ENCODE measurements at places on chromosomes 5 and 9. TPM values are rescaled to one million over a fixed set of nuclear protein-coding genes. Genes with fewer than 3 reads are reported as not detected.

FAM81B gene
- total RNA-seq, result not detected

GDA gene
- total RNA-seq, result 2.4 TPM

GRCh38 chr9:70466976-70467561 lies 52.6 kb upstream of the KLF9 start:
- no peak for DNase-seq

DNA sequence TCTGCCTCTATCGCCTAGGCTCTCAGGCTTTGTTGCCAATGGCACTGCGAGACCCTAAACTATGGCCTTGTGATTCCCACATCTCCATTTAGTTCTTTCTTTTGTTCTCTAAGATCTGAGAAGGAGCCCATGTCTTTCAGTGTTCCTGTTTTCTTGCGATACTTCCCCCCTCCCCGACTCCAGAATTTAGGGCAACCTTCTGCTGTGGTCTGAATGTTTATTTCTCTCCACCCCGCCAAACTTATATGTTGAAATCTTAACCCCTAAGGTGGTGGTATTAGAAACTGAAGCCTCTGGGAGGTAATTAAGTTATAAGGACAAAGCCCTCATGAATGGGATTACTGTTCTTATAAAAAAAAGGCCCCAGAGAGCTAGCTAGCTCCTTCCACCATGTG lies 6.4 kb downstream of the TMC1 start:
- DNase-seq, result no peak

- peak; percentile 92 for DNase-seq
Measured at GRCh38 chr5:72847989-72848473, 31.6 kb downstream of the TNPO1 start.

DNA sequence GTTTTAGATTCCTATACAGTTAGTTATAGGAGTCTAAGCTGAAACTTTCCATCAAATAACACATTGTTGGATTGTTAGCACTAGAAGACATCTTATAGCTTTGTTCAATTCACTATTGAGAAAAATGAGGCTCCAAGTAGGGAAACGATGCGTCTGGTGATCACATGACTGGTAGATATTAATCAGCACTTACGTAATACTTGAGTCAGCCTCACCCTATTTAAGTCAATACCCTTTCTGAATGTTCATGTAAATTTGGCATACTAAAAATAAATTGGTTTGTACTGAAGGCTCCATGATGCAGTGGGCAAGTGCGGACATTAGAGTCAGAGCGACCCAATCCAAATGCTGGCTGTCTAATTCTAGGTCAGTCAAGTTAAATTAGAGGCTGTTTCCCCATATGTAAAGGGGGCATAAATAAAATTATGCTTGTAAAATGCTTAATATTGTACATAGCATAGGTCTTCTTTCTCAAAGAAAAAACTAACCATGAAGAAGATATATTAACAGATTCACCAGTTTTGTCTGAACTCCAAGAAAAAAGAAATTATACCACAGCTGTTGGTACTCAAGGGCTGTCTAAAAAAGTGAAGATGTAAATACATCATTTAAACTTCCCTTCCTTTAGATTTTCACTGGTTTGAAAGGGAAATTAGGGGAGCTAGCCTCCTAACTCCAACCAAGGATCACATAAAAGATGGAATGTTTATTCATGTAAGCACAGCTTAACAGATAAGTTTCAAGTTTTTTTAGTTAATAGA lies 406.6 kb upstream of the TLE4 start:
- no peak for DNase-seq

GRCh38 chr9:127754099-127755060 lies 19.3 kb upstream of the TOR2A start:
- DNase-seq, result no peak

FRMPD1 gene
- 0.67 TPM for total RNA-seq

GRCh38 chr5:142141463-142141862 lies 32.9 kb downstream of the NDFIP1 start:
- no peak for DNase-seq

- DNase-seq, result no peak
Measured at GRCh38 chr9:84375954-84376353, 35.4 kb upstream of the SLC28A3 start.

SLC12A2 gene
- 96.6 TPM for total RNA-seq

DNA sequence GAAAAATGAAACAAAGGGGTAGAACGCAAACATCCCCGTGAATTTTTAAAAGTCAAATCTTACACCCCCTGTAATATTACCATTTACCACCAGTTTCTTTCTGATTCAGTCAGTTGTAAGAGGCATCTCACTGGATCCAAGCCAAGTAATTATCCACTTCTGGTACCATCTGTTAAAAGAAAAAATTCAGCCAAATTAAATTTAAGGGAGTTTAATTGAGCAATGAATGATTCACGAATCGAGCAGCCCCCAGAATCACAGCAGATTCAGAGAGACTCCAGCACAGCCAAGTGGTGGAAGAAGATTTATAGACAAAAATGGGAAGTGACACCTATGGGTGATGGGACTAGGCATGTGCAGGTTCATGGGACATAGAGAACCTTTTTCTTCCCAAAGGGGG lies 29.9 kb upstream of the MTMR12 start:
- no peak for DNase-seq

GRCh38 chr9:94287877-94288513 lies 28.9 kb downstream of the ZNF169 start:
- DNase-seq, result no peak

DNA sequence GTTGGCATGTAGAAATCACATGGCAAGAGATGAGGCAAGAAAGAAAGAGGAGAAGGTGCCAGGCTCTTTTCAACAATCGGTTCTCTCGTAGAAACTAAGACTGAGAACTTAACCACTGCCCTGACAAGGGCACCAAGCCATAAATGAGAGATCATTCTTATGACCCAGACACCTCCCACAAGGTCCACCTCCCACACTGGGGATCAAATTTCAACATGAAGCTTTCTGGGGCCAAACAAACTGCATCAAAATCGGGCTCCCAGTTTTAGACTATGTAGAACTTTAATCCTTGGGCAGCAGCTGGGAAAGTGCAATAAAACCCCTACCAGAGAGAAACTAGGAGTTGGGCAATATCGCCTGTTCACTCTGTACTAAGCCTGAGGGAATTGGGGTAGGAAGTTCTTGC lies 150.2 kb upstream of the CCDC152 start:
- DNase-seq, result no peak

DNA sequence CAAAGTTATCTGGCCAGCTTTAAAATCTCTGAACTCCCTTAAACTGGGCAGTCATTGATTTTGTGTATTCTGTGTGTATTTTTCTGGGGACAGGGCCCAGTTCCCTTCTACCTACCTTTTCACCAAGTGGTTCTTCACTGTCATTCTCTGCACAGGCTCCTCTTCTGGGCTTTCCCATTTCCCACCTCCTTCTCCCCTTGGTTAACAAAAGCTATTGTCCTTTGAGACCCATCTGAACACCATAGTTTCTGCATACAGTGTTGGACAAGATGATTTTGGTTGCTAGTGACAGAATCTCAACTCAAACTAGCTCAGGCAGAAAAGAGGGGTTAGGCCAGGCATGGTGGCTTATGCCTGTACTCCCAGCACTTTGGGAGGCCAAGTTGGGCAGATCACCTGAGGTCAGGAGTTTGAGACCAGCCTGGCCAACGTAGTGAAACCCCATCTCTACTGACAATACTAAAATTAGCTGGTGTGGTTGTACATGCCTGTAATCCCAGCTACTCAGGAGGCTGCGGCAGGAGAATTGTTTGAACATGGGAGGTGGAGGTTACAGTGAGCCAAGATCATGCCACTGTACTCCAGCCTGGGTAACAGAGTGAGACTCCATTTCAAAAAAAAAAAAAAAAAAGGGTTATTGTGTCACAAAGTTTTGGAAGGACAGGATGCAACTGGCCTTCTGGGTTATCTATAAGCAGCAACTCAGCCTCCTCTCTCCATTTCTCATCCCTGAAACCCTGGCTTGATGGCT lies 31.0 kb upstream of the ANKRD34B start:
- no peak for DNase-seq

- no peak for DNase-seq
Measured at GRCh38 chr5:134749415-134749814, 9.2 kb upstream of the DDX46 start.

- no peak for DNase-seq
Measured at GRCh38 chr5:58545912-58546311, 37.0 kb upstream of the RAB3C start.

DNA sequence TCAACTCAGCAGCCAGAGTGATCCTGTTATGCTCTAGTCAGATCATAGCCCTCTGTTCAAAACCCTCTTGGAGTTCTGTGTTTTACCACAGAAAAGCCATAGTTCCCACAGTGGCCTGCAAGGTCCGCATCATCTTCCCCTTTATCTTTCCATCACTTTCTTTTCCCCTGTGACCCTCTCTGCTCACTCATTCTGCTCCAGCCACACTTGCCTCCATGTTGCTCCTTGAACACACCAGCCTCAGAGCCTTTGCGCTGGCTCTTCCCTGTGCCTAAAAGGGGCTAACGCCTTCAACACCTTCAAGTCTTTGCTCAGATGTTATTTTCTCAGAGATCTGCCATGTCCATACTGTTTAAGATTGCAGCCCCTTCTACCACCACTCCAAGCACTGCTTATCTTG lies 26.3 kb downstream of the CSF2 start:
- DNase-seq, result no peak

- DNase-seq, result no peak
Measured at GRCh38 chr9:110996436-110997220, 41.6 kb downstream of the LPAR1 start.

DNA sequence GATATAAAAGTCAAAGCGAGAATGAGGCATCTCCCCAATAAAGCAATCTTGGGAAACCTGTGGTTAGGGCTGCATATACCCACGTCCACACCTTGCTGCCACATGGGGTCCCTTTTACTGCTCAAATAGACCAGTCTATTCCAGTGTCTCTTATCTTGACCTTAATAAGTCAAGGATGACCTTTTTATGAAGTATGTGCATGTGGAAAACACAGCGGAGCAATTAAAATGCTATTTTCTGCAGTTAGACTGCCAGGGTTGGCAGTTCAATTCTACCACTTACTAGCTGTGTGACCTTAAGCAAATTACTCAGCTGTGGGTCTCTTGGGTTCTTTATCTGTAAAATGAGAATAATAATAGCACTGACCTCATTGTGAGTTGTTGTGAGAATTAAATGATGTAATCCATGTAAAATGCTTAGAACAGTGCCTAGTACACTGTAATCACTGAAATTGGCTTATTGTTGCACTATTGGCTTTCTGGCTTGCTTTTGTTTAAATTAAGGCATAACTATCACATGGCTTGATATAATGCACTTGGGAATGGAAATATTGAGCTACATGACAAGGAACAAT lies 67.8 kb upstream of the HSPB3 start:
- no peak for DNase-seq

DNA sequence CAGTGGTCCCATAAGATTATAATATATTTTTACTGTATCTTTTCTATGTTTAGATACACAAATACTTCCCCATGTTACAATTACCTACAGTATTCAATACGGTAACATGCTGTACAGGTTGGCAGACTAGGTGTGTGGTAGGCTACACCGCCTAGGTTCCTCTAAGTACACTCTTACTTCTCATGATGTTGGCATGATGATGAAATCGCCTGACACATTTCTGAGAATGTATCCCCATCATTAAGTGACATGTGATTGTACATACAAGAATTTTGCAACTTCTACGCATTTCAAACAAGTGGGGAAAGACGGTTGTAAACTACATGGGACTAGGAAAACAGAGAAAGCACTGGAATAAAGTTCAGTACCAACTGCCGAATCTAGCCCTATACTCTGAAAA lies 53.3 kb downstream of the SETX start:
- no peak for DNase-seq

- no peak for DNase-seq
Measured at GRCh38 chr5:138226910-138227309, 13.8 kb upstream of the CDC23 start.

DNA sequence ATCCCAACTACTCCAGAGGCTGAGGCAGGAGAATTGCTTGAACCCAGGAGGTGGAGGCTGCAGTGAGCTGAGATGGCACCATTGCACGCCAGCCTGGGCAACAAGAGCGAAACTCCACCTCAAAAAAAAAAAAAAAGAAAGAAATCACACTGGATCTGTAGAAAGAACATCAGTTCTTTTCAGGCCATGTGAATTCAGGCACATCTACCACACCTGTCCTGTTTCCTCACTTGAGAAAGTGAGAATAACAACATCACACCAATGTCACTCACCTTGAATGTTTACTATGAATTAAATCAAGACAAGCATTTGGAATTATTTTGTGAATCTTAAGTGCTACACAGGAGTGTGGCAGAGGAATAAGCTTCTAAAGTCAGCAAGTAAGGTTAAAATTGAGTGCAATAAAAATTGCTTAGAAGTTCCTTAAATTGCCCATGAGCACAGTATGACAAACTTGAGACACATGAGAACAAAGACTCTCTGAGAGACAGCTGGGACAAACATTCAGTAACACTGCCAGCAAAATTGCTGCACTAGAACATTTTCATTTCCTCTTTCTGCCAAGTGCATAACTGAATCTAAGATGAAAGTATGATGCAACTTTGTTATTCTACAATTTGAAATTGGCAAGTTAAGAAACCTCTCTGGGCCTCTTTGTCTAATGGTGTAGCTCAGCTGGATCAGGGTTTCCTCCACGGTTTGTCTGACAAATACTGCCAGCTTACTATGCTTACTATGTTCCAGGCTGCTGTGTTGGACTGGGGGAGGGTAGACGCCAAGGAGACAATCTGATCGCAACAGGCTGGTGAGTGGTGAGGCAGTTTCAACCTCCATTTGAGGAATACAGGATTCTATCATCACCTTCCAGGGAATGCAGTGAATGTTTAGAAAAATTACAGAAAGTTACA lies 1.9 kb upstream of the RIC1 start:
- DNase-seq, result no peak

IL5 gene
- total RNA-seq, result not detected

C9orf152 gene
- not detected for total RNA-seq

DNA sequence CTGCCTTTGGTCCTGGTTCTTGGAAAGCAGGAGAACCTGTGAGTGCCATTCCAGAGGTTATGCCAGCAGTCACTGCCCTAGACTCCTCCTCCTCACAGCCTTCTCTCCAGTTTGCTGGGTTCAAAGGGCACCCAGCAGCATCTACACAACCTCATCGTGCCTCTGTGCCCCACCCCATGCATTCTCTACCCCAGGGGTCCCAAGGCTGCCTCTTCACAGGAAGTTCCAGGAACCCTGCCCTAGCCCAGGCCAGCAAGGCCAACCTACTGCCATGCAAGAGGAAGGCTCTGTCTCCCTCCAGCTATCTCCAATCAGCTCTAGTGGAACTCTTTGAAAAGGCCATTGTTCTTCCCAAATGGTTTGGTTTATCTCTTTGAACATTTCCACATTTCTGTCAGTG lies 21.2 kb downstream of the ENC1 start:
- no peak for DNase-seq

- DNase-seq, result no peak
Measured at GRCh38 chr5:156254196-156254595, 72.8 kb upstream of the SGCD start.

GRCh38 chr5:39780347-39780746 lies 355.6 kb upstream of the DAB2 start:
- DNase-seq, result no peak
